ENCODE measurements at places on chromosomes 6 and 20.
A peak's percentile ranks its signal among the peaks of the same experiment; 100 is the strongest.

DNA sequence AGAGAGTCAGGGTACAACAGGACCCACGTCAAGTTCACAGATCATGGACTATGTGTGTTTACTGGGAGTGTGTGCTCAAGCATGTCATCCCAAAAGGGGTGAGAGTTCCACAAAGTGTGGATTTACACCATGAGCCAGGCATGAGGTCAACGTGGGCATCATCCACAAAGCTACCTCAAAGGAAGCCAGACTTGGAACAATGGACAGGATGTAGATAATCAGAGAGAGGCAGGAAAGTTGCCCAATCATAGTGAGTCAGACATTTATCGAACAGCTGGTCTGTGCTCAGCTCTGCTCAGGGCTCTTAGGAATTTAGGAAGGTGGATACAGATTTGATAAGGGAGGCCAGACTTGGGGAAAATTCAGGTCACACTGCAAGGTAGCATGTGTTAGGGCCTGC is 317.2 kb upstream of the CDYL start:
- DNase-seq: no peak

GRCh38 chr20:24499472-24499871 is 30.0 kb downstream of the SYNDIG1 start:
- no peak for DNase-seq

DNA sequence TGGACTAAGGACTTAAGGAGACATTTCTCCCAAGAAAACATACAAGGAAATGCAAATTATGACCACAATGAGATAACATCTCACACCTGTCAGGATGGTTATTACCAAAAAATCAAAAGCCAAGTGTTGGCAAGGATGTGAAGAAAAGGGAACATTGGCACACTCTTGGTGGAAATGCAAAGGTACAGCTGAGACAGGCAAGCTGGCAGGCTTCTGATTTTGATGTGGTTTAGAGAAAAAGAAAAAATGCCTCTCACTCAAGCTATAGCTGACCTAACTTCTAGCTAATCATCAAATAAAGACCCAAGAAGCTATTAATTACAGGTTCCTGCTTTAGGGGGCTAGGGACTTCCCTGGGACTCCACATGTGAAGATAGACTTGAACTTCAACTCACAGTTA is 139.8 kb downstream of the THEMIS start:
- DNase-seq: no peak

GRCh38 chr20:58243653-58244410 is 15.4 kb upstream of the ANKRD60 start:
- no peak for DNase-seq

DNA sequence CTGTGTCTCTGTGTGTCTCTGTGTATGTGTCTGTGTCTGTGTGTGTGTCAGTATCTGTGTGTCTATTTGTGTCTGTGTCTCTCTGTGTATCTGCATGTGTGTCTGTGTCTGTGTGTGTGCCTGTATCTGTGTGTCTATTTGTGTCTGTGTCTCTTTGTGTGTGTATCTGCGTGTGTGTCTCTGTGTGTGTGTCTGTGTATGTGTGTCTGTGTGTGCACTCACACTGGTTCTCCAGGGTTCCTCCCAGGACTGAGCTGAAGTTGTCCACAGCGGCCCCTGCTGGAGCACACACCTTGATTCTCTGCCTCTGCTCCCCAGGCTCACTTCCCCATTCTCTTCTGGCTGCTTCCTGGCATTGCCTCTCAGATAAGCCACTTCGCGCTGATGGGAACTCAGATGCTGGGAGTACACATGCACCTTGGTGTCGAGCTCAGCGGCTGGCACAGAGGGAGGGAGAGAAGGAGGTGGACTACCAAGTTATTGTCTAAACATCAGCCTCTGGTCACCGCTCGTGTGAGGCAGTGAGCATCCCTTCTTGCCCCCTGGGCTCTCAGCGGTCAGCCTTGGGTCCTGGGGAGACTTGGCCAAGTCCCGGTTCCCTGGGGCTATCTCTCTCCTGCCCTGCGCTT is 104.9 kb upstream of the NXT1 start:
- DNase-seq: no peak

- no peak for DNase-seq
These were observed 51.3 kb upstream of the REV3L start for GRCh38 chr6:111534231-111534751.

- DNase-seq: no peak
These were observed 51.2 kb downstream of the MACROD2 start for GRCh38 chr20:14046534-14046933.

DNA sequence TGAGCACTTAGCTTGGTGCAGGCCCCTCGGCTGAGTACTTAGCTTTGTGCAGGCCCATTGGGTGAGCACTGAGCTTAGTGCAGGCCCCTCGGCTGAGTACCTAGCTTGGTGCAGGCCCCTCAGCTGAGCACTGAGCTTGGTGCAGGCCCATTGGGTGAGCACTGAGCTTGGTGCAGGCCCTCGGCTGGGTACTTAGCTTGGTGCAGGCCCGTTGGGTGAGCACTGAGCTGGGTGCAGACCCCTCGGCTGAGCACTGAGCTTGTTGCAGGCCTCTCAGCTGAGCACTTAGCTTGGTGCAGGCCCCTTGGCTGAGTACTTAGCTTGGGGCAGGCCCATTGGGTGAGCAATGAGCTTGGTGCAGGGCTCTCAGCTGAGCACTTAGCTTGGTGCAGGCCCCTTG is 387.1 kb downstream of the THBS2 start:
- DNase-seq: no peak

DNA sequence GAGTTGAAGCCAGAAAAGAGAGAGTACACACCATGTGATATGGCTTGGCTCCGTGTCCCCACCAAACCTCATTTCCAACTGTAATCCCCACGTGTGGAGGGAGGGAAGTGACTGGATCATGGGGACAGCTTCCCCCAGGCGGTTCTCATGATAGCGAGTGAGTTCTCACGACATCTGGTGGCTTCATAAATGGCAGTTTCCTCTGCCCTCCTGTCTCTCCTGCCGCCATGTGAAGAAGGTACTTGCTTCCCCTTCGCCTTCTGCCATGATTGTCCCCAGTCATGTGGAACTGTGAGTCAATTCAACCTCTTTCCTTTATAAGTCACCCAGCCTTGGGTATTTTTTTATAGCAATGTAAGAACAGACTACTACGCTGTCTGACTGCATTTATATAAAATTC is 40.3 kb downstream of the TAF4 start:
- no peak for DNase-seq

- no peak for DNase-seq
These were observed 87.9 kb downstream of the MMS22L start for GRCh38 chr6:97195117-97195516.

DNA sequence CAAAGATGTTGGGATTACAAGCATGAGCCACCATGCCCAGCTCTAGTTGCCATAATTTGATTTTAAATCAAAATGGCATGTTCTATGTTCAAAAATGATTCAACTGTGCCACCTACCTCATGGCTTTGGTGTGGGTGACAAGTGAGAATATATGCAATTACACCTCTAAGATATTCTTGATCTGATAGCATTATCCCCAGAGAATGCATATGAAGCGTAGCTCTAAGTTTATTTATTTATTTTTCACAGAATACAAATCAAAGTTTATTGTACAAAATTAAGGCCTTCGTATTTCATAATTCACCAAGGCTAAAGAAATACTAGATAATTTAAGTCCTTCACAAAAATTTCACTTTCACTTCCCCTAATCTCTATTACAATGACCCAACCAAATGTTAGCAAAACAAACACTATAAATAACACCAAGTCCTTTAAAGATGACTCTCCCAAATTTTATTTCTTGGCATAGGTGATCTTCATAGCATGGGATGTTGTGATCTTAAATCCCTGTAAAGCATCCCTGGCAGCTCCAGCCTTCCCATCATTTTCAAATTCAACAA is 205.9 kb upstream of the TAB2 start:
- no peak for DNase-seq

- no peak for DNase-seq
These were observed 166.7 kb upstream of the ADGRB3 start for GRCh38 chr6:68468244-68468884.

DNA sequence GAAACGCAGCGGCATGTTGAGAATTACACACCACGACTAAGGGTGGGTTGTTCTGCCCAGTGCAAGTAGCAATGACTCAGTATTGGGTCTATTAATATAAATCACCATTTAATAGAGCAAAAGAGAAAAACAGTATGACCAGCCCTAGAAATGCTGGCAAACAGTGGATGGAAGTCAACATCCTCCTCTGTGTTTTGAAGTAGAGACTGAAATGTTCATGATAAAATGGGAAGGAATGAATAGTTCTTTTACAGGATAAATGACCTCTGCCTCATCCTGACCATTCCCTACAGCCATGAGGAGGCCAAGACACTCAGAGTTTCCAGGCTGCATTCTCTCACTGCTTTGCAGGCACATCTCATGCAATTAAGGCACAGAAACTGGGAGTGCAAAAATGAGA is 111.8 kb downstream of the PSMB1 start:
- DNase-seq: no peak

GRCh38 chr6:43268355-43268700 is 25.0 kb downstream of the TTBK1 start:
- no peak for DNase-seq

DNA sequence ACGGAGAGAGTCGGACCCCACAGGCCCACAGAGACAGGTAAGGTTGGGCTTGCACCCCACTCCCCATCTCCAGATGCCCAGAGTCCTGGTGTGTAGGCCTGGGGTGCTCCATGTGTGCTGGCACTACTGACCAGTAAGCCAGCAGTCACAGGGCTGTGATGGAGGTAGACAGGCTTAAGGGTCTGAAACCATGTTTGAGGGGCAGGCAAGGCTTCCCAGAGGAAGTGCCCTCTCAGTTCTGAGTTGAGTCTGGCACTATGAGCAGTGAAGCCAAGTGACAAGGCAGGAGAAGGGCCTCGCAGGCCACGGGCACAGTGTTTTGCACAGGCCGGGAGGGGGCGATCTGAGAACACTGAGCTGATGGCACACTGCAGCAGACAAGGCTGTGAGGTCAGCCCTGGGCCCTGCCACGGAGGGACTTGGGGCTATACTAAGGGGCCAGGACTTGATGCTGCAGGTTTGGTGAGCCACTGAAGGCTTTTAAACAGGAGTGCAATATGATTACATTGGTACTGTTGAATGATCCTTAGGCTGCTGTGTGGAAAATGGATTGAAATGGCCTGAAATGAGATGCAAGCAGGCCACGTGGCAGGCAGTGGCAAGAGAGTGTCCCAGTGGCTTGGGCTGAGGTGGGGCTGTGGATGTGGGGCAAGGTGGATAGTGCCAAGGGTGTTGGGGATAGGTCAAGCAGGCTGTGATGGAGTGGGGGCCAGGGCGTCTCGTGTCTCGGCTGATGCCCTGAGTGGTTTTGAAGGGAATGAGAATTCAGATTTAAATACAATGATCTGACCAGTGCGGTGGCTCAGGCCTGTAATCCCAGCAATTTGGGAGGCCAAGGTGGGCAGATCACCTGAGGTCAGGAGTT is 20.3 kb downstream of the TTBK1 start:
- DNase-seq: peak; percentile 69

DNA sequence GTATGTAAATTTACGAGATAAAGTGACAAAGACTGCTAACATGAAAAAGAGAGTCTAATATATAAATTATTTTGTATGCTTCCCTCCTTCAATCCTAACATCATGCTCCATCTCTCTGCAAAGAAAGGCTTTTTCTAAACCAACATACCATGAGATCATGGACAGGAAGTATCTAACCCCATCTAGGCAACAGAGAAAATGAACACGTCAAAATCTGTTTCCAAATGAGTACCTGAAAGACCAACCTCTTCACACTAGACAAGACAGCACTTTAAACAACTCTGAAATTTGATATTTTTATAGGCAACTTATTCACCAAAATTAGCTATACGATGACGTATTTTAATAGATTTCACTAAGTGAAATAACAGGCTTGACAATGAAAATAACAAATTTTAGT is 54.6 kb downstream of the MAN1A1 start:
- no peak for DNase-seq

DNA sequence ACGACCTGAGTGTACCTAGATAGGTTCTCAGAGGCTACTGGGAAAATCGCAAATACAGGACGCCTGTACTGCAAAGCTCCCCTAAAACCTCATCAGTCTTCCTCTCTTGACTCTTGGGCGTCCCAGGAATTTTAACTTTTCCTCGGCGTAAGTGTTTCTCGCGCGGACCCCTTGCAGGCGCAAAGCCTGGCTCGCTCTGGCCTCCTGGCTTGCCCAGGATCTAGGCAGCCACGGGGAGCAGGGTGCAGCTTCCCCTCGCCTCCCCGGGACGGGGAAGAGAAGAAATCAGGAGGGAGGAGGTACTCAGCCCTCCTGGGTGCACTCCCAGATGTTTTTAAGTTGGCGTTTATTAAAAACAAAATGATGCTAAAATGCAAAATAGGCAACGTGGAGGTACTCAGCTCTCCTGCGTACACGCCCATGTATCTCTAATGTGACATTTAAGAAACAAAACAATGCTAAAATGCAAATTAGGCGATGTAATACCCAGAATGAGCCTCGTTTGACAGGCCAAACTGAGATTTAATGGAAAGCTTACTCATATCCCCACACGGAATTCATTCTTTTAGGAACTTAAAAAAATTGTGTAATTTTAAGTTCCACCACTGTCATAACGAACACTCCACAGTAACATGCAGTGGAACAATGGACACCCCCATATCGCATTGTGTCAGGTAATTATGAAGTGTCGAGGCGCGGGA is 1.6 kb upstream of the SOBP start:
- DNase-seq: no peak

GRCh38 chr6:159983641-159984080 is 14.8 kb downstream of the IGF2R start:
- no peak for DNase-seq

DNA sequence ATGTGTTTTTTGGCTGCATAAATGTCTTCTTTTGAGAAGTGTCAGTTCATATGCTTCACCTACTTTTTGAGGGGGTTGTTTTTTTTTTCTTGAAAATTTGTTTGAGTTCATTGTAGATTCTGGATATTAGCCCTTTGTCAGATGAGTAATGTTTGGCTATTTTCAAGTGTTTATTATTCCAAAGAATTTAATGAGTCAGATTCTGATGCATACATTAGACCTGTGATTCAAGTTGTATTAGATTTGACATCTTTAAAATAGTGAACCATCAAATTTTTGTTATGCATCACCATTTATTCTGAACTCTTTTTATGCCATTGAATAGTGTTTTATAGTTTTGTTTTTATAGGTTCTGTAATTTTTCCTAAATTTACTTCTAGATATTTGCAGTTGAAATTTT is 319.3 kb downstream of the PKHD1 start:
- DNase-seq: no peak

- DNase-seq: peak; percentile 32
These were observed 108.9 kb downstream of the UST start for GRCh38 chr6:148855744-148856143.

DNA sequence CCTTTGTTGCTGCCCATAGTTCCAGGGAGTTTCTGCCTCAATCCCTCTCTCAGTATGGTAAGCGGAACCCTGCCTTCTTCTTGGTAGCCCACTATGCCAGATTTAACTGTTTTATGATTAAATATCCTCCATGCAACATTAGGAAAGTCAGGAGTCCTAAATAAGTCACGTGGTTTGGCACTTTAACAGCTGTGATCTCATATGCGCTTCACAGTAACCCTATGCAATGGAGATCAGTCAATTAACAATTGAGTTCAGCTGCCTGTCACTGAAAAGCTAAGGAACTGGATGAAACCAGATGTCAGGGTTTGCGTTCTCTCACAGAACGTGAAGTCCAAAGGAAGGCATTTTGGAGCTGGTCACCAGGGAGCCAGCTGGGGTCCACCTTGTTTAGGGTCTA is 81.6 kb downstream of the PSMB1 start:
- no peak for DNase-seq
